ENCODE measurements at places on chromosomes 12 and 14.

DNA sequence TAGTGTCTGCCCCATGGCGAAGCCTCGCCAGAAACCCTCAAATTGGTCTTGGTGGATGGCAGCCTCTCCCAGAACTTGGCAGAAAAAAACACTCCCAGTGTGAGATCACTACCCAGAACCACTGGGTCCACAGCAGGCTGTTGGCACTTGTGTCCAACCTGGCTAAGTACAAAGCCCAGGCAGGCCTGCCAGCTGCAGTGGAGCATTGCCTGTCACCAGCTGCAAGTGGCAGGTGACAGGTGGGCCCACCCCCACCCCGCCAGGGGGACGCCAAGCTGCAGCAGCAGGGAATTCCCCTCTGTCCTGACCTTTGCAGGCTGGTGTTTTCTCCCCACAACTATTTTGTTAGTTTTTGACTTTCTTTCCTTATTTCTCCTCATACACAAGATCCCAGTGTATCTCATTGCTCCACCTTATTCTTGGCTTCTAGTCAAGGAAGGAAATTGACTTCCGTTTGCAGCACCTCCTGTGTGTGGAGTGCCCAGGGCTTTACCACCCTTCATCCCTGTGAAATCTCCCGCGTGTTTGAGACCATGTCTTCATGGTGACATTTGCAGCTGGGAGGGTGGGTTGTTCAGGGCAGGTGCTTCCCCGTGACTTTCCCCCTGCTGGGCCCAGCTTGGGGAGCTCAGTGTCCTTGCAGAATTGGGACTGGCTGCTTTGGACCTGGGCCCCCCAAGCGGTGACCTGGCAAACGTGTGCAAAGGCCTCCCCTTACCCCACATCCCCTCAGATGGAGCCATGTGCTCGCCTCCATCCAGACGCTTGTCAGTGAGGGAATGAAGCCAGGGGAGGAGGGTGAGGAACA, 73.8 kb upstream of the RIN3 start:
- no peak for DNase-seq

DNA sequence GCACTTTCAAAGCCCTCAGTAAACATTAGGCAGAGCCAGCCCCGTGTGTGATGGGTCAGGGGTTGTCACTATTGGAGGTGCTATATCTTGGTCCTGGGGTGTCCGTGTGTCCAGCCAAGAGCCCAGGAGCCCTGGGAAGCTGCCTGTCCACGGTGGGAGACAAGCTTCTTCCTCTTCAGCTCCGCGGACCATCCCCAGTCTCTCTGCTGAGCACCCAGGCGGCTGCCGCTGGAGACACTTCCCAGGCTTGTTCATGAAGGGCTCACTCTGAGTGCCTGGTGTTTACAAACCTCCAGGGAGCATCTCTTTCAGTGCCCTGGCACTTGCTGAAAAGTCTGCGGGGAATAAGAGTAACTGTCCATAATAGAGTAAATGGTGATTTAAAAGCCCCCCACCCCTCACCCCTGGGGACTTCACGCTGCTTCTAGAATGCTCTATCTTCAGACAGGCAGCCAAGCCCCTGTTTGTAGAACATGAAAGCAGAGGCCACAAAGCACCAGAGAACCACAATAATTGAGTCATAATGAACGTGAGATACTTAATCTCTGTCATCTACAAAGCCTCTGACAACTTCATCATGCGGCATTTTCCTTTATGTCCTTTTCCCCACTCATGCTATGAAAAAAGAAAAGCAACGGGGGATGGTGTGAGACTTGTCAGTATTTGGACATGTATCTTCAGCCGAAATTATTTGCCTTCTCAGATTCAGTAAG, 178.6 kb downstream of the TMEM132C start:
- DNase-seq: peak; percentile 72

- DNase-seq: no peak
These were observed 280.3 kb upstream of the DIO2 start for GRCh38 chr14:80491650-80492049.

DNA sequence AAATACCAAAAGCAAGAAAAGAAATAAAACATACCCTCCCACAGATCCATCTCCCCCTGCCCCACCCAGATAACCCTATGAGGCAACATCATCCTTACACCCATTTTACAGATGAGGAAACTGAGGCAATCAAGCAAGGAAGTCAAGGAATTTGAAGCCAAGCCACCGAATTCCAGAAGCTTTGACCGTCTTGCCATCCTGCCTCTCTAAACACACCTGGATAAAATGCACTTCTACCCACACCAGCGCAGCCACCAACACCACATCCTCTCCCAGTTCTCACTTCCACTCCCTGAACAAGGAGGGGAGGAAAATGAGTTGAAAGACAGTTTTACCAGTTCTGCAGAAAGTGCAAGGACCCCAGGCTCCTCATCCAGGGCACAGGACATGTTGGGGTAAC, 13.6 kb downstream of the CMKLR1 start:
- DNase-seq: no peak

All from NCI-H1436 treated with DMSO at 0.1 percent for 48 hours (cell line).